RWPE2 (cell line): ENCODE measurements at places on chromosomes 13 and 19.
A peak's percentile ranks its signal among the peaks of the same experiment; 100 is the strongest.

- no peak for DNase-seq
Measured at GRCh38 chr19:16435238-16435917, 36.4 kb downstream of the EPS15L1 start.

- DNase-seq: peak; percentile 91
Measured at GRCh38 chr19:1169921-1170885, 3.9 kb downstream of the SBNO2 start.

DNA sequence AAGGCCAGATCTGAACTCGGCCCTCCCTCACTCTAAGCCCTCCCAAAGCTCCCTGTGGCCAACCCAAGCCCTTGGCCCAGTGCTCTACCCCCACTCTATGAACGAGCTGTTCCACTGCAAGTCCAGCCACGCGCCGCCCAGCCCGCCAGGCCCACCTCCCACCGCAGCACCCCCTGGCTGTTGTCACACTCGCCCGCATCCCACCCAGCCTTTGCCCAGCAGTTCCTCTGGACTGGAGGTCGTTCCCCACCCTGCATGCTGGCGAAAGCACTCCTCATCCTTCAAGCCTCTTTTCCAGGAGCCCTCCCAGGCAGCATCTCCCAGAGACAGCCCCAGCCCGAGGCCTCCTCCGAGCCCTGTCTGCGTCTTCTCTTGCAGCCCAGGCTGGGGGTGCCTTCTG, 33.1 kb upstream of the ONECUT3 start:
- no peak for DNase-seq

DNA sequence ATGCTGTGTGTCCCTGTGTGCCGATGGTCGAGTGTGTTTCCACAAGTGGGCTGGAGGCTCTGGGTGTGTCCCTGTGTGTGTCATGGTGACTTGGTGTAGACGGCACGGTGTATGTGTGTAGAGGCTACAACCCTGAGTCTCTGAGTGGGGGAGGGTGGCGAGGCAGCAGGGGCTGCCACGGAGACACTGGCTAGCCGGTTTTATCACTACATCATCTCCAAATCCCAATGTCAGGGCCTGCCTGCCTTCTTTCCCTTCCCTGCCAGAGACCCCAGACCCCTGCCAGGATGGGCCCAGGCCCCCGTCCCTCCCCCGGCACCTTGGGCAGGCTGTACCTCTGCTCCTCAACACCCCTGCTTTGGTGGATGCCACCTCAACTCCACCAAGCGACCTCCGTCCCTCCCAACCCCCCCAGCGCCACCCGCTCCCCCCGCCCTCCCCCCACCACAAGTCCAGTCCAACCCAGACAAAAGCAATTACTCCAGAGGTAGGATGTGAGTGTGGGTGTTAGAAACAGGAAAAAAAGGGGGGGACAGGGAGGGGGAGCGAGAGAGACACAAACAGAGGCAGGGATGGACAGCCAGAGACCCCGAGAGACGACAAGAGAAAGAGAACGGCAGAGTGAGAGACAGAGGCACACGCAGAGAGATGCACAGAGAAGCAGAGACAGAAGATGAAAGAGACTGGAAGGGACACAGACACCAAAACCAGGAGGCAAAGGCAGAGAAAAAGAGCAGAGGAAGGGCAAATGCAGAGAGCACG, 21.6 kb upstream of the POU2F2 start:
- DNase-seq: no peak

GRCh38 chr13:108987517-108987916, 358.1 kb downstream of the MYO16 start:
- no peak for DNase-seq

DNA sequence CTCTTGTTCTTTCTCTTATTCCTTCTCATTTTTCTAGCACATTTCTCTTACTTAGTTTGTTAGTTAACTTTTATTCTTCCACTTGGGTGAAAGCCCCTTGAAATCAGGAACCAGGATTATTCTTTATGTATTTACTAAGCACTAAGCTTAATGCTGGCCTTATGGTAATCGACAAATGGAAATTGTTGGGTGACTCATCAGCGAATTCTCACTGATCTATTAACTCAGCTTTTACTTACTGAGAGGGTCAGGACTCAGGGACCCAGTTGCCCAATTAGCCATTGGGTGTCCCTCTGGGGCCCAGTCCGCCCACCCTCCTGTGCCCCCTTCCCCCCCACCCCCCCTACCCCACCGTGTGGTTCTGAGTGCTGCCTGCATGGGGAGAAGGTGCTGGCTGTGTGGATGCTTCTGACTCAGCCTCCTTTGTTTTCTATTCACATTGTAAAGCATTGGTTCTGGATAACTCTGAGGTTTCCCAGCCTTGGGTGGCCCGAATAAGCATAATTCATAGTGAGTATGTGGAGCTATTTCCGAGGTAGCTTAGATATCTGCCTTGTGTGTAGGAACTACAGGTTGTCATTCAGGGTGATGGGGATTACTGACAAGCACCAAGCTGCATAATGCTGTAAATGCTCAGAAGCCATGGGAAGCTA, 240.9 kb downstream of the FGF9 start:
- no peak for DNase-seq

DNA sequence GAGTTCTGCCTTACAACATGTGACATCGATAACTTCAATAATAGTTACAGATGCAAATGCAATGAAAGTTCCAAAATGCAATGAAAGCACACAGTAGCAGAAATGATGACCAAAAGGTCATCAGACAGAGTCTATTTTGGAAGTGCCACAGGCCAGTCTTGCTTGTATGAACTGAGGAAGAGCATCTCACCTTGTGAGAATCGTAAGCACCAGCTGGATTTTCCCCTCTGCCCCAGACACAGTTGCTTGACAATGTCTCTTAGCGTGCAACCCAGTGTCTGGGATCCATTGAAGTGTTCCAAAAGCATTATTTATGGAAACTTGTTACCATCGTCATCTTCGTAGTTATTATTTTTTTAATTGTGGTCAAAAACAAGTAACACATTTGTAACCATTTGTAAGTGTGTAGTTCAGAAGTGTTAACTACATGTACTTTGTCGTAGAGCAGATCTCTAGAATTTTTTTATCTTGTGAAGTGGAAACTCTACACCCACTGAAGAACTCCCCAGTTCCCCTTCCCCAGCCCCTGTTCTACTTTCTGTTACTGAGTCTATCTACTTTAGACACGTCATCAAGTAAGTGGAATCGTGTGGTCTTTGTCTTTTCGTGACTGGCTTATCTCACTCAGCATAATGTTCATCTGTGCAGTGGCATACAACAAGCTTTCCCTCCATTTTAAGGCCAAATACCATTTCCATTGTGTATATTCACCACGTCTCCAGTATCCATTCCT, 170.0 kb upstream of the RNF113B start:
- DNase-seq: no peak

- no peak for DNase-seq
Measured at GRCh38 chr19:16860118-16860517, 28.7 kb upstream of the F2RL3 start.

DNA sequence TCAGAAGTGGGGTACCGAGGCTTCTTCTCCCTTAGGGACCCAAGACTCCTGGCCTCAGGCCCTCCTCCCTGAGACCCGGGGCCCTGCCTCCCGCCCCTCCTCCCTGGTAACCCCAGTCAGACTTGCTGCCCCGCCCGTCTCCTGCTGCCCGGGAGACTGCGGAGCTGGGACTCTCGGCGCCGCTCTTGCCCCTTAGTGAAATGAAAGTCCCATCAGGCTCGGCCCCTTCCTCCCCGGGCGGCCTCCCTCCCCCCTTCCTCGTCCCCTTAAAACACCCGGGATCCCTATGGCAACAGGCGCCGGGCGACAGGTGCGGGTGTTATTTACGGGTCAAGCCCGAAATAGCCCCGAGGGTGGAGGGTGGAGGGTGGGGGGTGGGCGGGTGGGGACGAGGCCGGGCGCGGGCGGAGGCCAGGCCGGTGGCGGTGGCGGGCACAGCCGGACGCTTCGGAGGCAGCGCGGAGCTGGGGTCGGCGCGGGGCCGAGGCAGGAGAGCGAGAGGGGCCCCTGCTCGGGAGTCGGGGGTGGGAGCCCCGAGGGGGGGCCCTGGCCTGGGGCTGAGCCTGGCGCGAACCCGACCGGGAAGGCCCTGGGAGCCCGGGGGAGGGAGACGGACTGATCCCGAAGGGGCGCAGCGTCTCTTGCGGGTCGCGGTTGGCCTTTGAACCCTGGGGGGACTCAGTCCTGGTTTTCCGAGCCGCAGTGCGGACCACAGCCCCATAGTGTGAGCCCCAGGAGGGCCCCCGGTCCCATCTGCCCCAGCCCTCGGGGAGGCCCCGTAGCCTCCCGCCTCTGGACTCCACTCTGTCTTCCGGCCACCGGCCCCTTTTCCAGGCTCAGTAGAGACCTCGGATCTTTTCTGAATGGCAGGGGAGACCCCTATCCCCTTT, at the start of gene CACNG6:
Gene CACNG6 (plus strand): TSS at position 414 of the 890 bp plus-strand sequence. CDS start 1,241 bp downstream, outside the sequence.
- no peak for DNase-seq

DNA sequence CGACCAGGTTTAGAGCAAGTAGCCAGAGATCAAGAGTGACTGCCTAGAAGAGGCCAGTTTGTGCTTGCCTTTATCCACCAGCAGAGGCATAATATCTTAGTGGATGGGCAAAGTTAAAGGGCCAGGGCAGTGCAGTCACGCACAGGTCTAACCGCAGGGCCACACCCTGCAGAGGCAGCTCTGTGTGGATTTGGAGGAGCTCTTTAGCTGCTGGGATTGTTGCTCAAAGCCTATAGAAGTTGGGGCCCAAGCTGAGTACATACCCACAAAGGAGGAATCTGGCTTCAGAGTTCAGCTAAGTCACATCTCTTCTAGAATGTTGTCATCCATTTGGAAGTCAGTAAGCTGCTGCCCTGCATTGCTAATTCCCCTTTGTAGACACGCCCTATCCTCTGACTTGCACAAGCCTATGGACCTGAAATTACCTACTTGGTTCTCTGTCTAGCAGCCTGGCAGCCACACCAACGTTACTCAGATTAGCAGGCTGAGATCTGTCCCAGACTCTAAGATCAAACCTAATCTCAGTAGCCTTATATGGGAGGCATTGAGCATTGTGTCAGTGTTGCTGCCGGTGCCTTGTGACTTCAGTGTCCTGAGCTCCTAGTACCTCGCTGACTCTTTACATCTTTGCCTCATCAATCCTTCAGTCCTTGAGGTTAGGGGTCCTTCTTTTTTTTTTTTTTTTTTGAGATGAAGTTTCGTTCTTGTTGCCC, 102.9 kb upstream of the STARD13 start:
- DNase-seq: no peak

DNA sequence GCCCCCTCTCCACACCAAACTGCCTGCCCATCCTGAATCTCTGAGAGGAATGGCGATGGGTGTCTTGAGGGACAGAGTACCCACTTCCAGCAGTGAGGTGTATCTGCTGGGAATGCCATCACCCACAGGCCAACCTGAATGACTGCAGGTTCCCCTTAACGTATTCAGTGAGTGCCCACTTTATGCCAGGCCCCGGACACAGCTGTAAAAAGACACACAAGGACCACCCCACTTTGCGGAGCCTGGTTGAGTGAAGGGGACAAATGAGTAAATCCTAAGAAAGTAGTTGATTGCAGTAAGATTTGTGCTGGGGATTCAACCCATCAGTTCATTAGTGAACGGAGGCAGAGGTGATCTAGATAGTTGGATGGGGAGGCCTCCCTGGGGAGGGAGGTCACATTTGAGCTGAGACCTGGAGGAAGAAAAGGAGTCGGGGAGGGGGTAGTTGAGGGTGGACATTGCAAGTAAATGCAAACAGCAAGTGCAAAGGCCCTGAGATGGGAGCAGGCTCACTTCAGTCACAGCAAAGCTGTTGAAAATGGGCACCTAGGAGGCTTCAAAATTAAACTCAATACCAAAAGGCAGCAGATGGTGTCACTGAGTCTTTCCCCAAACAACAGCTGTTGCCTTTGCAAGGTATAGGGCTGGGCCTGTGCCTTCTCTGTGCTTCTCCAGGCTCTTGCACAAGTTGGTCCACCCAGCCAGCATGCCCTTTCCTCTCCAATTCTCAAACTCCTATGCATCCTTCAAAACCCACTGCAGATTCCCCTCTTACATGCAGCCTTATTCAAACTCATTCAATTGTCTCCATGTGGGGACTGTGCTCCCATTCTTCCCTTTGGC, 4.3 kb downstream of the GDF15 start:
- DNase-seq: no peak

DNA sequence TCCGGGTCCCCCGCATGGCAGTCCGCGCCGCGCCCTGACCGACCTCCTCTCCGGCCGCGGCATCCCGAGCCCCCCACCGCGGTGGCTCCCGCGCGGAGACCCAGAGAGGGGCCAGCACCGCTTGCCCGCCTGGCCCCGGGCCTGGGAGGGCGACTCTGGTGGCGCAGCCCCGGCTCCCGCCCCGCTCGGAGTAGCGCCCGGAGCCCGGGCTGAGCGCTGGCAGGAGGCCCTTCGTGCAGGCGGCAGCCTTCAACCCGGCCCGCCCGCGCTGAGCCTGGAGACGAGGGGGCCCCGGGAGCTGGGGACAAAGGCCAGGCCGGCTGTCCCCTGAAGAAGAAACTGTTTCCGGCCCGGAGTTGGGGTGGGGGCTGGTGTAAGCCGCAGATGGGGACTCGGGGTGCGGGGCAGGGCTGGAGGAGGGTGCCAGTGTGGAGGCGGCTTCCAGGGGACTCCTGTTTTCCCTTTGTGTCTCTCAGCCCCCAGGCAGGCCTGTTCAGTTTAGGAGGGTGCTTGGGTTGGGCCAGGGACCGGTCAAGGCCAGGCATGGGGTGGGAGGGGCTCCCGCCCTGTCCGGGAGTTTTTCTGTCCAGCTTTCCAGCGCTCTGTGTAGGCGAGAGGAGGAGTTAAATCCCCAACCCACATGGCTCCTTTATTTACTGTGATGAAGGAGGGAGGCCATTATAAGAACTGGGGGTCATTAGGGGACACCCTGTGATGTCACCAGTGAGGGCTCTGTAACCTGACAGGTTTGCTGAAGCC, 935 bp downstream of the LRP3 start:
- peak; percentile 57 for DNase-seq

GRCh38 chr13:96403651-96404050, 313.7 kb downstream of the HS6ST3 start:
- no peak for DNase-seq

DNA sequence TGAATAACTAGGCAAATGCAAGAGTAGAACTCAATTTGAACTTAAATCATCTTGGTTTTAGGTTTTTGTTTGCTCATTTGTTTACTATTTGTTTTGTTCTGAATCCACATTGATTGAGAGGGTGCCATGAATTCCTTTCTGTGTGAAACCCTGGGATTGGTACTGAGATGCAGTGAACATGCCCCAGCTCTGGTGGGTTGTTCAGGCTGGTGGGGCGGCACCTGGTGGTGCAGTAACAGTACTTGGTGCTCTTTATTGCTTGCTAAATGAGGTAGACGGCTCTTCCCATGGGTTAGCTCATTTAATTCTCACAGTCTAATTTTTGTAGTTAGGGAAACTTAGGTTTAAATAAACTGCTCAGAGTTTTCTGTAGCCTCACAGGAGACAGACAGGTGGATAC, 48.4 kb downstream of the WASF3 start:
- DNase-seq: no peak

DNA sequence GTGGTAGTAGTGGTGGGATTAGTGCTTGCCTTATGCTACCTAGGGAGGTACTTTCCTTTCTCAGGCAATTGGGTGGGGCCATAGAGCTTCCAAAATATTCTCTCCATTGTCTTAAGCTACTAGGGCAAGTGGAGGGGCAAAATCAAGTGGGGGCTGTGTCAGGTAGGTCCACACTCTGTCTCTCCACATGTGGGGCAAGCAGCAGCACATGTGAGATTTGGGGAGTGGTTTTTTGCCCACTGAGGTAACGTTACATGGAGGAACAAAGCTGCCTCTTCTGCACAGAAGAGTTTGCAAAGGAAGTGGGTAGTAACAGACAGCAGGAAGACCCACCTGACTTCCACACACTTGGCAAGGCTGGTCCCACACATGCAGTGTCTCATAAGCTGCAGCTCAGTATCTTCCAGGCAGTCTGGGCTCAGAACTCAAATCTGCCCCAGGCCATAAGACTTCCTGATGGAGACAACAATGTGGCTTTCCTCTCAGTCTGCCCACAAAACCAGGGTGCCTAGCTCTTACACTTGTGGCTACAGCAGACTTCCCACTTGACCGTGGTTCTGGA, 1581.5 kb upstream of the PCDH20 start:
- DNase-seq: no peak
